ENCODE measurements at places on chromosomes 5 and 9. TPM values are rescaled to one million over a fixed set of nuclear protein-coding genes. Genes with fewer than 3 reads are reported as not detected.

The NTNG2 gene
- total RNA-seq, result 17.5 TPM

DNA sequence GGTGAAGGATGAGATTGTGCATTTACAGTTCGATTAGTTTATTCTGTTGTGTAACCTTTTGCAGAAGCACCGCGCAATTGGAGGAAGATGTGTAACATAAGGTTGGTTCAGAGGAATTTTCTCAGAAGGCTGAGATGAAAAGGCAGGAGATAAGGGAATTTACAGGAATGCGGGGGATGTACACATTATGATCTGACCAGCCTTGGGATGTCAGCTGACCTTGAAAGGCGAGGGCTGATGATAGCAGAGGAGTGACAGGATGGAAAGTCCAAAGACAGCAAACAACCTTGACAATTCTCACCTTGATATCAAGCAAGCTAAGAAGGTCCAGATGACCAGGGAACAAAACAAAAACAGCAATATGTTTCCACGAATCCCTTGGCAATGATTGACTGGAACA is 88.8 kb downstream of the OTULIN start:
- peaks cover 23% of the 10 kb centered on the region for H3K36me3 ChIP-seq
- no peaks in the 10 kb centered on the region for H3K27me3 ChIP-seq
- no peak overlapping the region for H3K4me3 ChIP-seq
- no peaks in the 10 kb centered on the region for H3K4me1 ChIP-seq
- DNase-seq, result no peak

DNA sequence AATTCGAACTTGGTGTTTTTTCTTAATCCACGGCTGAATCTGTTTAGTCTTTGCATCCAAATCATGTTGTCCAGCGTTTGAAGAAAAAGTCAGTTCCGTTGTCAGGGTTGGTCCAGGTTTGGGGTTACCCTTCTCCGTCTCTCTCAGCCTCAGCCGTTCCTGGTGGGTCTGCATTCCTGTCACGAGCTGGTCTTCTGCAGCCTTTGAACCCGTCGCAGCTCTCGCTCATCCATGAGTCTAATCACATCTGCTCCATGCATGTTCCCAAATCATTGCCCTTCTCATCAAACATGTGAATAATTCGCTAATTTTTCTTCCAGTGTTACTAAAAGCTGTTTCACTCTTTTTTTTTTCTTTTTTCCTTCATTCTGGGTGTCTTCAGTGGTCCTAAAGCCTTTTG is 39.0 kb upstream of the EXOC3 start:
- no peak overlapping the region for H3K4me3 ChIP-seq
- no peak for DNase-seq
- no peak overlapping the region for H3K27ac ChIP-seq

The IL5 gene
- not detected for total RNA-seq

DNA sequence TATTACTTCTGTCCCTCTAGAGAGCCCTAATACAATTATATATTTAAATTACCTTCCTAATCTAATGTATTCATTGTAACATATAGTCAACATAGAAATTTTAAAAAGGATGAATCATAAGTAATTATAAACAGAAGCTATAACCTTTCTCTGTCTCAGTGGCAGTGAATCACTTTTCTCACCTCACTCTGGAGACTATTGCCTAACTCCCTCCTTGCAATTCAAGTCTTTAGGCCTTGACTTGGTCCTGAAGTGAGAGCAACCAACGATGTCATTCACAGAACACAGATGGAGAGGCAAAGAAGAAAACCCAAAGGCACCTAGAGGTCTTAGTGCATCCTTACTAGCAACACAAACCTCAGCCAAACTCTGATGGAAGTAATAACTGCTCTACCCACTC is 133.3 kb upstream of the DPYSL3 start:
- no peak overlapping the region for H3K27ac ChIP-seq
- no peak for DNase-seq
- no peaks in the 10 kb centered on the region for H3K27me3 ChIP-seq

DNA sequence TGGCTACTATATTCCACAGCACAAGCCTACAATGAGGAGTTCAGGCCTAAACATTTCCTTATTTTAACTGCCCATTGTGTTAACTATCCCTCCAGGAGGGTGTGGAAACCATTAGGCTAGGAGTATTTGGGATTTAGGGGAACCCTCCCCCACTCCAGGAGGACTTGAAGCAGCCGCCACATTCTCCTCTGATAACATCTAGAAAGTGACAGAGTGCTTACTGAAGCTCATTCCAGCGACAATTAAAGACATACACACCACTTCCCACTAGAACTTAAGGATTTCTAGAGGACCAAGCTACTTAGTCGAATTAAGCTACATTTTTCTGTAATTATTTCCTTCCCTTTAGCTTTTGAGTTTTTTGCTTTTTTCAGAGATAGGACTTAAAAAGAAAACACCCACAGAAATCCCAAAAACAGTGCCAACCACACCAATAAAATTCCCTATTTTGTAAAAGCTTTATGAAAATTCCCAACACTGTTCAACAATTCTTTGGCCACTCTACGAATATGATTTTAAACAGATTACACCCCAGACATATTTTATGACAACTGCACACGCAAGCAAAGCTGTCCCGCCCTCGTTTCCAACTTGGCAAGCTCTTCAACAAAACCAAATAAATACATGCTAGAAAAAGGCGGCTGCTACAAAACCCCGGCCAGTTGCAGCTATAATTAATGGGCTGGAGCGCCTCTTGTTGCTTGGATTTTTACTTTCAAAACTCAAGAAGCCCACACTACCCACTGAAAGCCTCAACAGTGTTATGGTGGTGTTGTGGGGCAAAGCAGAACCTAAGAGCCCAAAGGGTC is 4.5 kb downstream of the ROR2 start:
- peaks cover 58% of the 10 kb centered on the region for H3K27me3 ChIP-seq
- H3K36me3 ChIP-seq, result no peaks in the 10 kb centered on the region
- H3K4me1 ChIP-seq, result peaks cover 22% of the 10 kb centered on the region
- H3K4me3 ChIP-seq, result no peak overlapping the region
- no peak for DNase-seq

GRCh38 chr9:120481248-120481647 is 98.7 kb downstream of the CDK5RAP2 start:
- no peak for DNase-seq
- H3K27ac ChIP-seq, result no peak overlapping the region

GRCh38 chr5:133882846-133883245 is 85.6 kb downstream of the C5orf15 start:
- no peak overlapping the region for H3K27ac ChIP-seq
- H3K4me3 ChIP-seq, result no peak overlapping the region
- H3K36me3 ChIP-seq, result no peaks in the 10 kb centered on the region
- H3K4me1 ChIP-seq, result no peaks in the 10 kb centered on the region
- H3K27me3 ChIP-seq, result no peaks in the 10 kb centered on the region

DNA sequence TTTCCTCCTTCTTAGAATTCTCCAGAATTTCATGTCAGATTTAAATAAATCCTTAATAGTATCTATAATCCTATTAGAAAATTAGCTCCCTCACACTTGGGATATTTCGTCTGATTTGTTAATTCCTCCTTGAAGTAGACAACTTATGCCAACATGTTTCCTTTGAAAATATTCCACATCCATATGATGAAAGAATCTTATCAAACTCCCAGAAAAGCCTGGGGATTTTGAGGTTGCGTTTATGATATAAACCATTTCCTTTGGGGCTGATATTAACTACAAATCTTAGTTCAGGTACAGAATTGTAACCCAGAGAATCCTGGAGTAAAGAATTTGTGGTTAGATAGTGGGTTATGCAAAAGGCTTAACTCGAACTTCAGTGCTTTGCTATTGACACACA is 2373.8 kb upstream of the ACO1 start:
- H3K27ac ChIP-seq, result no peak overlapping the region
- no peak for DNase-seq
- no peak overlapping the region for H3K4me3 ChIP-seq
- no peaks in the 10 kb centered on the region for H3K27me3 ChIP-seq

DNA sequence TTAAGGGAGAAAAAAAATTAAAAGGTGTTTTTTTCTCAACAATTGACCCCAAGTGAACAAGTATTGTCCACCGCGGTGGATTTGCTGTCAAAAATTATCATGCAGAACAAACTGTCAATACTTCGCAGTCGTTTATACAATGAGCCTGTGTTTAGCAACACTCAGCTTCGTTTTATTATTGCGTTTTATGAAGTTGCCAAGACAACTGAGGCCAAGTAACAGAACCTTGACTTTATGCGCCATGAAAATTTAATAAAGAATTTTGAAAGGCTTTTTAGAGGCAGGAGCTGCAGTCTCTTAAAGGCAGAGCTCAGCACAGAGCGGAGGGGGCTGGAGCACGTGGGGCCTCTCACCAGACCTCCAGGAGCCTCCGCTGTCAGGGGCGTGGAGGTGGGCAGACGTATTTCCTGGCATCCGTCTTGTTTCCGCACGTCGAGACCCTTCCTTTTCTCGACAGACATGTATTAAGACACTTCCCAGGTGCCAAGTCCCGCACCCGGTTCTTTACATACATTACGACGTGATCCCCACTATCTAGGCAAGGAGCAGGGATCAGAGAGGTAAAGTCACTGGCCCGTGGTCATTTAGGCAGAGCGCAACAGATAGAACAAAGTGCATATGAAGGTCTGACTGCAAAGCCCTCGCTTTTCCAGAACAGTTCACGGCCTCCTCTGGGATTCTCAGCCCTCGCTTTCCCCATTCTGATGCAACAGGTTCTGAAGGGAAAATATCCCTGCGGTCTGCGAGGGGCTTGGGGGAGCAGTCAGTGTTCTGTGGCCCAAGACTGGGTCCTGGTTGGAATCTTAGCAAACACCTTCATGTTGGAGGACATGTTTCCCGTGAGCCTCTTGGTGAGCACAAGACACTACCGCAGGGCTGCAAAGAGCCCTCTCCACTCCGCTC is 164.4 kb downstream of the DAB2IP start:
- no peaks in the 10 kb centered on the region for H3K4me1 ChIP-seq
- DNase-seq, result no peak
- H3K4me3 ChIP-seq, result no peak overlapping the region
- H3K36me3 ChIP-seq, result no peaks in the 10 kb centered on the region
- no peaks in the 10 kb centered on the region for H3K27me3 ChIP-seq

GRCh38 chr9:112059145-112059965 is 115.7 kb downstream of the SUSD1 start:
- peak overlapping the region; percentile 60 for H3K27ac ChIP-seq
- no peak for DNase-seq

DNA sequence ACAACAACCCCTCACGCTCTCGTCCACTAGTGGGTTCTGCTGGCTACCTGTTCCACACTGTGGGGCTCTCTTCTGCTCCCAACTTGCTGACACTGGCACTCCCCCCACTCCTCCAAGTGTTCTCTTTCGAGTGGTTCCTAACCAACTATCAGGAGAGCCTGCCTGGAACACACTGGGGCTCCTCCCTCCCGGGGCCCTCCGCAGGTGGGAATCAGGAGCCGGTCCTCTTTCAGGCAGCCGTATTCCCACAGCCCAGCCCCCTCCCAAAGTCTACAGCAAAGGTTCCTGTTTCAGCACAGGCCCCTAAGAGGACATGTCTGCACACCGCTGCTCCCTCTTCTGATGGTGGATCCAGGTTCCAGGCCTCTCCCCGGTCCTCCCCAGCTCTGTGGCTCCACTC is 165.9 kb downstream of the FSTL4 start:
- no peak for DNase-seq
- H3K4me1 ChIP-seq, result no peaks in the 10 kb centered on the region
- no peak overlapping the region for H3K27ac ChIP-seq
- H3K27me3 ChIP-seq, result no peaks in the 10 kb centered on the region

DNA sequence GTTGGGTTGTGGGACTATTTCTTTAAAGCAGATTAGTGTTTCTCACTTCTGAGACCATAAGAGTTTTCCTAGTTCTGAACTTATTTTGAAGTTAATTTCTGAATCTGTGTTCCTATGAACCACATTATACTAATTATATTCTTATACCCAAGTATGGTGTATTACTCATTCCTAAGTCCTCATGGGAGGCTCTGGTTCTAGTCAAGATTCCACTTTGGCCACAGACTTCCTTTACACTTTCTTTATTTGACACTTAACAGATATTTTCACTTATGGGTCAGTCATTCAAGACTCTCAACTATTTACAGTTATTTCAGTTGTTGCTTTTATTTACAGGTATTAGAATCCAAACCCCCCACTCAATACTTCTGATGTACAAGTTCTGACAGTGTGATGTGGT is 937.2 kb upstream of the TYRP1 start:
- no peaks in the 10 kb centered on the region for H3K27me3 ChIP-seq
- DNase-seq, result no peak
- no peaks in the 10 kb centered on the region for H3K4me1 ChIP-seq
- H3K36me3 ChIP-seq, result no peaks in the 10 kb centered on the region

- H3K4me1 ChIP-seq, result peaks cover 10% of the 10 kb centered on the region
- H3K27me3 ChIP-seq, result peaks cover 8% of the 10 kb centered on the region
Observed at GRCh38 chr5:61817472-61818326, 485.6 kb downstream of the ZSWIM6 start.

The PFN3 gene
- not detected for total RNA-seq

GRCh38 chr5:17163221-17163620 is 54.2 kb upstream of the BASP1 start:
- H3K36me3 ChIP-seq, result no peaks in the 10 kb centered on the region
- no peaks in the 10 kb centered on the region for H3K27me3 ChIP-seq
- H3K4me1 ChIP-seq, result no peaks in the 10 kb centered on the region
- H3K27ac ChIP-seq, result no peak overlapping the region

The CER1 gene
- not detected for total RNA-seq

DNA sequence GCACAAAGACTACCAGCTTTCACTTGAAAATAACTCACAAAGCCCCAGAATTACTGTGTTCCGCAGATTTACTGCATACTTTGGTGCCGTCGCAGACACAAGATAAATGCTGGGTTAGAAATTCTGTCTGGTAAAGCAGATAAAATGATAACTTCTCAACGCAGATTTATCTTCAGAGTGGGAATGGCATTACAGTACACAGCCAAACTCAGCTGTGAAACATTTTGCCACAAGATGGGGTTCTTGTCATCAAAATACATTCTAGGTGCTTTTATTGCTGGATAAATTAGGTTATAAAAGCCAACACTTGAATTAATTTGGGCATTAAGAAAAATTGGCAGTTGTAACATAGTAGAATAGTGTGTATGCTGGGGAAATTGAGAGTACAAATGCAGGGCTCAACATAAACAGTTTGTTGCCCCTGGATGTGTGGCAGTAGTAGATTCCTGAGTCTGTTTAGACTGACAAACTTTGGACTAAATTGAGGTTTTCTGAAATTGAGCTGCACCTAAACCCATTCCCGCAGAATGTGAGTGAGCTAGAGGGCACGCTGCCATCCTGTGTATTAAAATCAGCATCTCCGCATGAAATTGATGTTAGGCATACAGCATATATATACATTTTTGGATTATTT is 61.1 kb downstream of the LMNB1 start:
- no peak overlapping the region for H3K4me3 ChIP-seq
- no peak overlapping the region for H3K27ac ChIP-seq
- DNase-seq, result no peak
- peaks cover 44% of the 10 kb centered on the region for H3K36me3 ChIP-seq

- H3K27ac ChIP-seq, result peak overlapping the region; percentile 37
- DNase-seq, result no peak
- H3K4me3 ChIP-seq, result no peak overlapping the region
- H3K27me3 ChIP-seq, result no peaks in the 10 kb centered on the region
Observed at GRCh38 chr9:5586391-5586802, 42.5 kb upstream of the RIC1 start.

Measured in spleen (tissue), 13 donors.